Stimulated activated CD8-positive, alpha-beta memory T cell treated with anti-CD3 and anti-CD28 coated beads, Interleukin-4, amount 100 ng/mL, for 4 hours (primary cell): ENCODE measurements at places on chromosomes 6 and 20.

- DNase-seq = peak; percentile 36
These were observed 1.2 kb downstream of the TGIF2 start for GRCh38 chr20:36574366-36575135.

GRCh38 chr20:55649254-55649653, 356.1 kb downstream of the CBLN4 start:
- no peak for DNase-seq

DNA sequence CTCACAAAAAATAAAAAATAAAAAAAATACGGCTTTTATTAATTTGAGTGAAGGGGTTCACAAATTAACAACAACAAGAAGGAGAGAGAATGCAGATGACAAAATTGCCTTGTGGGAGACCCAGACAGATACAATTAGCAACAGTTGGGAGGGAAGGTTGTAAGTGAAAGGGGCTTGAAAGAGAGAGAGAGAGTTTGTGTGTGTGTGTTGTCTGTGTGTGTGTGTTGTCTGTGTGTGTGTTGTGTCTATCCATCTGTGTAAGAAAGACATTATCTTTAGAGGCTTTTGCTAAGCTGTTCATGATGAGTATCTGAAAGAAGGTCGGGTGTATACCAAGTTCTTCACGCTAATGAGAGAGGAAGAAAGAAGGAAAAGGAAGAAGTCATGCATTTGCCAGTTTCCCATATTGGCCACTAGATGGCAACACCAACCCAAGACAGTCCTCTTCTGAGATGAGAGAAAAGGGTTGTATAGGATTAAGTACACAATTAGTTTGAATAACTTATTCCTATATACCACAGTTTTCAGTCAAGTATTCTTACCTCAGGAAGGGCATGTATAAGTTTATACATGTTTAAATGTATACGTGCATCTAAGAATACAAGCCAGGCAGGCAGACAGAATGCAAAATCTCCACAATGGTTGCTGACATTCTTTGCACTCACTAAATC, 63.7 kb upstream of the CD2AP start:
- DNase-seq = no peak

DNA sequence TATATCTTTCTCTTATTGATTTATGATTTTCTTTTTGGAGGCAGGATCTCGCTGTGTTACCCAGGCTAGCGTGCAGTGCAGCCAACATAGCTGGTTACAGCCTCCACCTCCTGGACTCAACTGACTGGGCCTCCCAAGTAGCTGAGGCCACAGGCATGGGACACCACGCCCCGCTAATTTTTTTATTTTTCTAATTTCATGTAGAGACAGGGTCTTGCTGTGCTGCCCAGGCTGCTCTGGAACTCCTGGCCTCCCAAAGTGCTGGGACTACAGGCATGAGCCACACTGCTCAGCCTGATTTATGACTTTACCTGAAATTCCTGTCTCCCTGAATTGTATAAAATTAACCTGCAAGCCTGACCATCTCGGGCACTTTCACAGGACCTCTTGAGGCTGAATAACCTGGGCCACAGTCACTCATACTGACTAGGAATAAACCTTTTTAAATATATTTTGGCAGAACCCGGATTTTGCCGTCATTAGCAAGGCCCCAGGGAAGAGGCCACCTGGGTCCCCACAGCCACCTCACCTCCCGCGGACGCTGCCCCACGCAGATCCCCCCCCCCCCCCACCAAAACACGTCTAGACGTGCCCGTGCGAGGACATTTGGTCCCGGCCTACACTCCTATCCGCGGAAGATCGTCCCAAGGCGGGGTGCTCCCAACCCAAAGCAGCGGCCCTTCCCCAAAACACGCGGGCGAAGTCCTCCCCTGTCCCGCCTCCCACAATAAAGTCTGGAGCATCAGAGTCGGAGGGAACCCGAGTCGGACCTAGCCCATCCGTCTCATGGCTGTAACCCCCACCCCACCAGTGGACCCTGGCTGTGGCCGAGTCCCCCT, 902 bp downstream of the ZNF337 start:
- no peak for DNase-seq

- DNase-seq = no peak
These were observed 133.7 kb downstream of the PTCHD4 start for GRCh38 chr6:47977314-47977713.

GRCh38 chr6:13807696-13808095, 6.7 kb downstream of the MCUR1 start:
- DNase-seq = no peak

GRCh38 chr6:28766426-28766825, 157.4 kb downstream of the TRIM27 start:
- DNase-seq = no peak

DNA sequence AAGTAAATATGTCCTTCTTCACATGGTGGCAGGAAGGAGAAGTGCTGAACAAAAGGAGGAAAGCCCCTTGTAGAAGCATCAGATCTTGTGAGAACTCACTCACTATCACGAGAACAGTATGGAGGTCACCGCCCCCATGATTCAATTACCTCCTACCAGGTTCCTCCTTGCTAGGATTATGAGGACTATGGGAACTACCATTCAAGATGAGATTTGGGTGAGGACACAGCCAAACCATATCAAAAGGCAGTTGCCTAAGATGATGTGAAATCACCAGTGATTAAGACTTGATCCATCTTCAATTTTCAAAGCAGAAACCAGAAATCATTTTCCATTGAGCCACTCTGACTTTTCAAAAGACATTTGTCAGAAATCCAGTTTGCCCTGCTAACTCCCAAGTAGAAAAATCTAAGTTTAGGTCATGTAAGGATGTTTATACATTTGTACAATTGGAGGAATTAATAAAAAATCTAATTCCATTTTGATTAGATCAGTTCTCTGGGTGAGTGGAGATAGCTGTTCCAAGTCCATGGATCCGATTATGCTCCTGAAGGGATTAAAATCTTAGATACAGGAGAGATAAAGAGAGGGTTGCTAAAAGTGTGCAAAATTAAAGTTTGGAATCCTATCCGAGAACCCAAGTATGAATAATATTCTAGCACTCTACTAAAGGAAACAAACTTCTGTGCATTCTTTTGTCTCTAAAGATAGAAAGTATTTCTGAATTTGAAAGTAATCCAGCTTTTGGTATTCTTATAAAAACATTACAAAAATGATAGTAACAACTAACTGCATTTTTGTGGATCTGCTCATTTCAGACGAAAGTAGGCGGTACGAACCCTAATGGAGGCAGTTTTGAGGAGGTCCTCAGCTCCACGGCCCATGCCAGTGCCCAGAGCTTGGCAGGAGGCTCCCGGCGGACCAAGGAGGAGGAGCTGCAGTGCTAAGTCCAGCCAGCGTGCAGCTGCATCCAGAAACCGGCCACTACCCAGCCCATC, 39.5 kb downstream of the HDDC2 start:
- no peak for DNase-seq

- no peak for DNase-seq
These were observed 98.8 kb upstream of the NRN1 start for GRCh38 chr6:6105472-6106036.

DNA sequence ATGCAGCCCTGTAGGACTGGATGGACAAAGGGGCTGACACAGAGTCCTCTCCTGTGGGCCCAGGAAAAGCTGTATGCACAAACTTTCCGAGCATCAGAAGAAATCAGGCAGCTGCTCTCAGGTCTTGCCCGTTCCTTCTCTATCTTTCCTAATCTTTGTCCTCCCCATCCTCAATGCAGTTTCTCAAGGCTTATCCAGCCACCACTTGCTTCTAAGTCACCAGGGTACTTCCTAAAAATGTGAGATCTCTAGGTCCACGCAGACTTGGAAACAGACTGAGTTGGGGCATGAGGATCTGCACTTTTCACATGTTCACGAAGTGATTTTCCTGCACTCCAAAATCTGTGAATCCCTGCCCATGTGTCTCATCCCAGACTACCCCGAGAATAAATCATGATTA, 394.5 kb upstream of the SLC35B3 start:
- no peak for DNase-seq

- DNase-seq = no peak
These were observed 165.1 kb upstream of the SLC24A3 start for GRCh38 chr20:19047040-19047950.

- DNase-seq = no peak
These were observed 125.2 kb upstream of the PMEPA1 start for GRCh38 chr20:57835074-57835452.
